ENCODE measurements at places on chromosomes 12 and 14. TPM values are rescaled to one million over a fixed set of nuclear protein-coding genes. Genes with fewer than 3 reads are reported as not detected.

The SIRT4 gene
- total RNA-seq = 4.7 TPM

The IGFBP6 gene
- total RNA-seq = 149 TPM

The PRICKLE1 gene
- total RNA-seq = 74.6 TPM

The CLEC9A gene
- 0.59 TPM for total RNA-seq

The SLC38A4 gene
- total RNA-seq = 3.5 TPM

The TAS2R7 gene
- total RNA-seq = not detected

The RHEBL1 gene
- 1.6 TPM for total RNA-seq

The E2F7 gene
- total RNA-seq = 2.4 TPM

The BCAT1 gene
- 51.6 TPM for total RNA-seq

The GALC gene
- total RNA-seq = 53.2 TPM

The PLEKHG7 gene
- total RNA-seq = not detected

The GLTP gene
- 60.5 TPM for total RNA-seq

The PLXNC1 gene
- total RNA-seq = 53.3 TPM

The PIK3C2G gene
- total RNA-seq = 0.22 TPM

The MGP gene
- 280 TPM for total RNA-seq

The HOXC13 gene
- 0.10 TPM for total RNA-seq
